ENCODE measurements at places on chromosomes 16 and 17. TPM values are rescaled to one million over a fixed set of nuclear protein-coding genes. Genes with fewer than 3 reads are reported as not detected.

The ATXN2L gene
- 335 TPM for total RNA-seq

The TBL3 gene
- total RNA-seq, result 41.8 TPM

The GALR2 gene
- total RNA-seq, result 0.32 TPM

The CCL4L2 gene
- 18.7 TPM for total RNA-seq

The PPP1R27 gene
- total RNA-seq, result not detected

The G6PC1 gene
- total RNA-seq, result not detected

The KRTAP4-5 gene
- not detected for total RNA-seq

The TPSG1 gene
- total RNA-seq, result not detected

The PAM16 gene
- total RNA-seq, result 42.4 TPM

The CARD14 gene
- total RNA-seq, result not detected

The MARVELD3 gene
- not detected for total RNA-seq

DNA sequence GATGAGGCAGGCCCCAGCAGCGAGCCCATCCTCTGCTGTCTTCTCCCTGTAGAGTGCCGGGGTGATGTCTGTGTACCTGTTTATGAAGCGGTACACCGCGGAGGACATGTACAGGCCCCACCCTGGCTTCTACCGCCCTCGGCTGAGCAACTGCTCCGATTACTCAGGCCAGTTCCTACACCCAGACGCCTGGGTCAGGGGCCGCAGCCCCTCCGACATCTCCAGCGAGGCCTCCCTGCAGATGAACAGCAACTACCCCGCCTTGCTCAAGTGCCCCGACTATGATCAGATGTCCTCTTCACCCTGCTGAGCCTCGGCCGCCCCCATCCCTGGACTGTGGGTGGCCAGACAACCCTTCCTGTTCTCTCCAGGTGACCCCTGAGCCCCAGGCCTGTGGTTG lies 50.0 kb downstream of the CACNG5 start:
- no peak for DNase-seq

- no peak for DNase-seq
Observed at GRCh38 chr16:73912850-73913249, 383.8 kb upstream of the PSMD7 start.

DNA sequence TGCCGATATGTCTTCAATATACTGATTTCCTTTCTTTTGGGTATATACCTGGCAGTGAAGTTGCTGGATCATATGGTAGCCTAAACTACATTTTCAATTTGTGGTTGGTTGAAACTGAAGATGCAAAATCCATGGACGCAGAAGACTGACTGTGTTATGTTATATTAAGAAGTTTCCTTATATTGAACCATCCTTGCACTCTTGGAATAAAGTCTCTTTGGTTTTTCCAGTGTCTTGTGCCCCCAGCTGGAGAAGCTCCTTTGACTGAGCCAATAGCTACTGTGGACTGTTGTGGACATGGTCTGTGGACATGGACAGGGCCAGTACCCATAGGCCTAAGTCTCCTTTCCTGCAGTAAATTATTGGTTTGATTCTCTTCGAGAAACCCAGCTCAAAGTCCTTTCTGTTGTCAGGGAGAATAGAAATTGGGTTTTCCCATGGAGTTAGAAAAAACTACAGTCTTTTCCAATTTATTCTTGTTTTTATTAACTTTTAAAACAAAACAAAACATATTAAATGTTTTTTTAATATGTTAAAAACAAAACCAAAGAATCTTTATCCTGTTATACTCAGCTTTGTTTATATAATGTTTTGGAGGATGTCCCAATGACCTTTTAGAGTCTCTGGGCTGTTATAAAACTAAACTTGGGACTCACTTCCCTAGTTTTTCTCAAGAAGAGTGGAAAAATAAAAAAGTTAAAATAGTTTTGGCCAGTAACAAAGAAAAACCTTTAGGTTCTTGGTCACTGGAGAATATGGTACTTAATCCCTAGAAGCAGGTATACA lies 15.2 kb upstream of the IL34 start:
- DNase-seq, result no peak

DNA sequence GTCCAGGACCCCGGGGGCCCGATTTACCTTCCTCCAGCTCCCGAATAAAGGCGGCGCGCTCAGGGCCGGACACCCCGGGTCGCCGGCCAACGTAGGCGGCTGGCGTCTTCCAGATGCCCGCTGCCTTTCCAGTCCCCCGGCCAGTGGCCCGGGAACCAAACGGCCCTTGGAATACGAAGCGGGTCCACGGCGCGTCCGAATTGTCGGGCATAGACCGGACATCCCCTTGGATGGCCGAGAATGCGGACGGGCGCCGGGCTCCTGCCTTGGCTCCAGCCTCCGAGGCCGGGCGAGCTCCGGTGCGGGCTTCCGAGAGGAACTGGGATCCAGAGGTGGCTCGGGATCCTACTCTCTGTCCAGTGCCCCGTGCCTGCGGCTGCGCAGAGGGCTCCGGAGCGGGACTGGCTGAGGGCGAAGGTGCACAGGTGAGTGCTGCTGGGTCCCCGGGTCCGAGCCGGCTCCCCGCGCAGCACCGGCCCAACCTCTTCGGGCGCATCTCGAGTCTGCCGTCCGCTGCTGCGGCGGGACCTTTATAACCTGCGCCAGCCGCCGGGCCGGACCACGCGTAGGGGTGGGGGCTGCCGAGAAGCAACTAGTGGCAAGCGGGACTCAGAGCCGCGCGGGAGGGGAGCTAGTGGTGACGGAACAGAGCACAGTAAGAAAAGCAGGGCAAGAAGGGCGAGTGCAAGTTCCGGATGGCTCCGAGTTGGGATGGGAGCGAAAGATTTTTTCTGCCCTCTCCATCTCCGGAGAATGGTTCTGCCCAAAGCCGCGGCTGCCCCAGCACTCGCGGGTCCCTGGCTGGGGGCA lies at the start of gene HAP1:
HAP1 (minus strand) TSS at position 505 of the 810 bp plus-strand sequence; CDS start at position 496, 9 bp downstream.
- DNase-seq, result peak; percentile 37

DNA sequence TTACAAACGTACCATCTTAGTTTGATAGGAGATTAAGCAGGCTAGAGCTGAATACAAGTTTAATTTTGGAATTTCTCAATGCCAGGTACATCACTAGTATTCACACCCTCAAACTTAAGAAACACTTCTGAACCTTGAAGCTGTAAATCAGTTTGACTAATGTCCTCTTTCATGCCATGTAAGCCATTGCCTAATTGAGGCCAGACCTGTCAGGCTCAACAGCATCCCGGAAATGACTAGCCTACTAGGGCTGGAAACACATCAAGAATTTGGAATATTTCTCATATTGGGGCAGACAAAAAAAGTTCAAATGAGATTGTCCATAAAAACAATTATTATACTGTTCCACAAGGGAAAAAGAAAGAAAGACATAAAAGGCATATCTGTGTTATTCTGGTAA lies 1.7 kb downstream of the USP32 start:
- DNase-seq, result no peak

- no peak for DNase-seq
Observed at GRCh38 chr17:37060094-37060493, 111.3 kb downstream of the AATF start.

DNA sequence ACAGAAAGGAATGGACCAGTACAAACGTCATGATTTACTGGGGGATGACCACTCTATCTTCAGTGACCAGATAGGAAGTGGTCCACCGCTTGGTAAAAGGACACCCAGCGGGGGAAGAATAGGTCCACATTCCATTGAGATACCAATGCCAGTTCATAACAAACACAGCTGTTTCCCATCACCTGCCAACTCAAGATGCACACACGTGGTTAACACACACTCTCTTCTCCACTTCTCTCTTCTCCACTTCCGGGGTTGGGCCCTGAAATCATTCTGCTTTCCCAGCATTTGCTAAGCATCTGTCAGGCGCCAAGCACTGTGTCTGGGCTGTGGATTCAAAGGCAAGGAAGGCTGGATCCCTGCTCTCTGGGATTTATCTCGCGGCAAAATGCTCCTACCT lies 175.5 kb downstream of the SLC39A11 start:
- no peak for DNase-seq

GRCh38 chr17:81996232-81996756 lies 18.9 kb downstream of the ASPSCR1 start:
- DNase-seq, result no peak

- DNase-seq, result no peak
Observed at GRCh38 chr16:19710191-19710908, 7.7 kb downstream of the KNOP1 start.

DNA sequence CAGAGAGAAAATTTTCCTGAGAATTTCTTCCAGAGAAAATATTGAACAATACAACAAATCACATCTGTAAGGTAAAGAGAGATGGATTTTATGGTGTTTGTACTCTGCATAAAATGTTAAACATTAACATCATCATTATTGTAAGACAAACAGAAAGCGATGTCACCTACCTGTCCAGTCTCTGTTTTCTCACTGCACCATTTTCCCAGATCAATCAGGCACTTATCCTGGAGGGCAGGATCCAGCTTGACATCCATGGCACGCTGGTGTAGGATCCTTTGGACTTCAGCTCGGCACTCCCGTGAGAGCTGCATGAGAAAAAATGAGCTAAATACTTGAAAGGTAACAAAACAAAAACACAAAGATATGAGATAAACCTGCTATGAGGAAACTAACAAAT lies 55.9 kb upstream of the CLEC18B start:
- DNase-seq, result no peak

GRCh38 chr16:24731722-24732419 lies 2.4 kb downstream of the TNRC6A start:
- no peak for DNase-seq

- no peak for DNase-seq
Observed at GRCh38 chr17:78724999-78725398, 57.1 kb downstream of the CYTH1 start.

DNA sequence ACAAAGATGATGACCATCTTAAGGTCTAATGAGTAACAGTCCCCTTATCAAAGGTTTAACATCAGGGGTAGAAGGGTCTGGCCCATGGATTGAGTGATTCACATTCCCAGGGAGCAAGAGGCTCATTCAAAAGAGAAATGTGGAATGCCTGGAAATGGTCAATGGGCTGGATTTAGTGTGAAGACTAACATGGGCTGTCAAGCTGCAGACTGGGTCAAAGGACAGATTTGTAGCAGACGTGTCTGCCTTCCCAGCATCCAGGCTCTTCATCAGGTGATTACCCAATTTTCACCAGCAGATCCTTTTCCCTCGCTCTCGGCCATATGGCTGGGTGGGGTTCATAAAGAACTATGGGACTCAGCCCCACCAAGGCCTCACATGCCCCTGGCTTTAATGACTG lies 26.8 kb downstream of the DCUN1D3 start:
- DNase-seq, result no peak

DNA sequence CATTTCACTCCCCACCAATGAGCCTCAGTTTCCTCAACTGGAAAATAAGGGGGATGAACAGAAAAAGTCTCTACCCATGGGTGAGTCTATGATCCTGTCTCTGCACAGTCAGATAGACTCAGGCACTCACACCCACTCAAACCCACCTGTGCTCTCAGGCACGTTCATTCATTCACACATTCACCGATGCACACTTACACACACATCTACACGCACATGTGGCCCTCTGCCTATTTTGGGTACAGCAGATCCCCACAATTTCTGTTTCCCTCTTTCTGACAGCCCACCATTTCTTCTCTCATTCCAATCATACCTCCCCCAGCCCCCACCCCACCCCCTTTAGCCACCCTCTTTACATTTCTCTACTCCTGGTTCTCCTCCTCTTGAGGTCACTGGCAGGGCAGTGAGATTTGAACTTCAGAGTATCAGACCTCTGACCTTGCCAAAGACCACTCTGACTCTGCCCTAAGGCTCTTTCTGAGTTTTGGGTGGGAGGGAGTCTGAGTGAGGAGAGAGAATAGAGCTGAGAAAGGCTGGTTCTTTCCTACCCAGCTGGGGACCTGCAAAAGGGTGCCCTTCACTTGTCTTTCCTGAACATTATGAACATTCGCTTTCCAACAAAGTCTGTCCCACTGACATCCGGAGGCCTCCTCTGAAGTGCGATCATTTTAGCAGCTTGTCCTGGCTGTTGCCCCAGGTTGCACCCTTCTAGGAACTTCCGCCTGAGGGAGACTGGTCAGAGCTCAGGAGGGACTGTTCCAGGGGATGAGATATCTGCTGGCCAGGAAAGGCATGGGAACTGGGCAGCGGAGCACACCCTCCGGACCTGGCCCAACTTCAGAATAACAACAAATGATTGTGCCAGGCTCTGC lies 10.1 kb upstream of the COL1A1 start:
- DNase-seq, result no peak

DNA sequence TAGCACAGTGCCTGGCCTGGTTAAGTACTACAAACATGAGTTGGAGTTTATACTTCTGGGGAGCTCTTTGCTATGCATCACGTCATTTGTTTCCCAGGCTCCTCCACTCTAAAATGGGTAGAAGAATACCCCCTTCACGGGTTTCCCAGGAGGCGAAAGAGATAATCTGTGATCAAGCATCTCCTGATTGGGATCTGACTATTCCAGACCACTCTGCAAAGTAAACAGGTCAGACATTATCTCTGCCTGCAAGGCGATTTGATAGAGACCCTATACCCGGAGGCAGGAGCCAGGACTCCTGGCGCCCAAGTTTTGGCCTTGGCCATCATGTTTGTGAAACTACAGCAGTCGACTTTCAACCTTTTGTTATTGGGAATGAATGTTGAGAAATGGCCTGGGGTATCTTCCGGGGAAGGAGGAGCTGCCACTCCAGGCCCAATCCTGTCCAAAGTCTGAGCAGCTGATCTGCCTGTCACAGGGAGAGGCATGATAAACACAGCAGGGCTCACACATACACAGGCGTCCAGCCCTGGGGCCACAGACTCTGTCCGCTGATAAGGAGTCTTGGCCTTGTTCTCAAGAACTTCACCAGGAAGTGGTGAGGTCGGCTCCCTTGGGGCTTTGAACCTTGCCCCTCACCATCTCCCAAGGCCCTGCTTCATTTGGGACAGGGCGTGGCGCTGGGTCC lies 199.9 kb downstream of the MAF start:
- DNase-seq, result no peak

DNA sequence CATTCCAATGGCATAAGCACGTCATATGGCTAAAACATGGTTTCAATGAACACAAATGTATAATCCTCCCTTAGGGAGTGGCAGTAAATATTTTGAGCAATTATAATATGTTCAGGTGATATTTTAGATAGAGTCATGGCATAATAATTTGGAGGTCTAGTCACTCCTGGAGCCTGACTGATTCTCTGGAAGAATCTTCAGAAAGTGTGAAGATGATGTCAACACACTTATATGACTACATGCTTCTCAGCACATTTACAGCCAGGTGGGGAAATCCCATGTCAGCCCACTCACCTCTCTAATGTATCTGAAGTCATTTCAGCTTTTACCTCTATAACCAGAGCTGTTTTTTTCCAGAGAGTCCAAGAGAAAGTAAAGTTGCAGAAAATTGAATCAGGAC lies 474.8 kb downstream of the SHISA9 start:
- DNase-seq, result no peak

DNA sequence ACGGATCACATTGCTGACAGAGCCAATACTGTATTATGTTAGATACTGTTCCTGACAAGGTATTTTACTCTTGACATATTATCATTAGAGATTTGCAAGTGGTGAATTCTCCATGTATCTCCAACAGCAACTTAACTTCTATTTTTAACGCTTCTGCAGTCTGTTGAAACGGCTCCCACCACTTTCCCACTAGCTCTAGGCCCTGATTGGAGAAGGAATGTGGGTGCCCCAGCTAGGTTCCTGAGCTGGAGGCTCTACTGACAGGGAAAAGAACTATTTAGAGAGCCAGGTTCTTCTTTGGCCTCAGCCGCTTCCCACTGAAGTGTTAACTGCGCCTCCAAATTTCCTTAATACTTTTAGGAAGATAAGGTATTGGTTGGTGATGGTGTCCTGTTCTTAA lies 191.8 kb downstream of the RBFOX1 start:
- no peak for DNase-seq

- DNase-seq, result no peak
Observed at GRCh38 chr16:23254338-23254737, 47.8 kb upstream of the SCNN1B start.

- DNase-seq, result no peak
Observed at GRCh38 chr17:63445065-63445464, 1.0 kb downstream of the CYB561 start.

GRCh38 chr17:71494062-71494855 lies 626.6 kb upstream of the SOX9 start:
- DNase-seq, result no peak

Data from activated B cell treated with CpG ODN at 0.5 μM for 24 hours (primary cell).